ENCODE measurements at places on chromosomes 1 and 21. TPM values are rescaled to one million over a fixed set of nuclear protein-coding genes. Genes with fewer than 3 reads are reported as not detected.

C8A gene
- total RNA-seq, result not detected

- no peak for DNase-seq
These were observed 100.9 kb downstream of the NAV1 start for GRCh38 chr1:201639826-201640225.

- DNase-seq, result peak; percentile 94
These were observed 106.5 kb upstream of the SLC44A3 start for GRCh38 chr1:94713472-94714141.

GLMN gene
- total RNA-seq, result 13.3 TPM

GRCh38 chr1:225114354-225114990, 185.0 kb downstream of the DNAH14 start:
- DNase-seq, result no peak

DNA sequence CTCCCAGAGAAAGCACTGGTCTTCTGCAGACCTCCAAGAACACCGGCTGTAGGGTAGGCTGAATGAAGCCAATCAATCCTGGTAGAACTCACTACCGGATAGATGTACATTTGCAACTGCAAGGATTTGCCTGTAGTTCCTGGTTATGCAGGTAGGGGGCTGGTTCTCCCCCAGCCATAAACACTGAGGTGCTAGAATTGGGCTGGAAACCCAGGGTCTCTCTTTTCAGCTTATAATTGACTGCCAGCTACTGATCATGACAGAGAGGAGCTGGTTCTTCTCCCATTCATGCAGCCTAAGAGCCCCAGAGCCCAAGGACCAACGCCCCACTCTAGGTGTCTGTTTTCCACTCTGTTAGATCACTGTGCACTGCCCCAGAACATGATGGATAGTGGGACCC, 21.5 kb upstream of the MTARC2 start:
- DNase-seq, result no peak

DNA sequence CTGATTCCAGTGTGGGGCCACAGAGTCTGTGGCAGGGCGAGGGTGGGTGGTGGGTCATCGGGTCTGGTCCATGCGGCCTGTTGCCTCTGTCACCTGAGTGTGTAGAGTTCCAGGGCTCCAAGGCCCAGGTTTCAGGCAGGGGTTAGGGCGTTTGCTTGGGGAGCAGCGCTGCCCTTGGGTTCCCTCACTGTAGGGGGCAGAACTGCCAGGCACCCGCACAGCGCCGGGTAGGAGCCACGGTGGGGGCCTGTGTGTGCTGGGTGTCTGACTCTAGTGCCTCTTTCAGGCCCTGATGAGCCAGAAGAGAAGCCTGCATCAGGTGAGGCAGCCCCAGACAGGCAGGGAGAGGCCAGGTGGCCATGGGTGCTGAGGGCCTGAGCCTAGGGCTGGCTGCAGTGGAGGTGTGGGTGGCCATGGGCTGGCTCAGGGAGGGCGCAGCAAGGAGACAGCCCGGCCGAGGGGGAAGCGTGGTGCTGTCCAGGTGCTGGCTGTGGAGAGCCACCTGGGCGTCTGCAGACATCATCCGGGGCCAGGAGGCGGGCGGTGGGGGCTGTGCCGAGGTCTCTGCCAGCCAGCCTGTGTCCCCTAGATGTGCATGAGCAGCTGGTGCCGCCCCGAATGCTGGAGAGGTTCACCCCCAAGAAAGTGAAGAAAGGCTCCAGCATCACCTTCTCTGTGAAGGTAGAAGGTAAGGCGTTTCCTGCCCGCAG, 72.3 kb downstream of the TRIM11 start:
- peak; percentile 6 for DNase-seq

DNA sequence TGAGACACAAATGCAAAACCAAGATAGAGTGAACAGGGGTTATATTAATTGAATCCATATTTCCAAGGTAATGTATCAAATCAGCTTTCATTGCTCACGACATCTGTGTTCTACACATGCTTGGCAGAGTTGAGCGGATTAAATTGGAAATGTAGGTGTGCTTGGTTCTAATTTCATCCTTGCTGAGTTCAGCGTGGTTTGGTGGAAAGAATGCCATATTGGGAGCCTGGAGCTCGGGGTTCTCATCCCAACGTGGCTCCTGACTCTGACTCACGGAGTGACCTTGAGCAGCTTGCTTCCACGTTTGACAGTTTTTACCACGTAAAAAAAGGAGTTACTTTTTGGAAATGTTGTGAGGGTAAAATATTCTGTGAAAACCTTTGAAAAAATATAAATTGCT, 92.0 kb downstream of the MTR start:
- DNase-seq, result no peak

DNA sequence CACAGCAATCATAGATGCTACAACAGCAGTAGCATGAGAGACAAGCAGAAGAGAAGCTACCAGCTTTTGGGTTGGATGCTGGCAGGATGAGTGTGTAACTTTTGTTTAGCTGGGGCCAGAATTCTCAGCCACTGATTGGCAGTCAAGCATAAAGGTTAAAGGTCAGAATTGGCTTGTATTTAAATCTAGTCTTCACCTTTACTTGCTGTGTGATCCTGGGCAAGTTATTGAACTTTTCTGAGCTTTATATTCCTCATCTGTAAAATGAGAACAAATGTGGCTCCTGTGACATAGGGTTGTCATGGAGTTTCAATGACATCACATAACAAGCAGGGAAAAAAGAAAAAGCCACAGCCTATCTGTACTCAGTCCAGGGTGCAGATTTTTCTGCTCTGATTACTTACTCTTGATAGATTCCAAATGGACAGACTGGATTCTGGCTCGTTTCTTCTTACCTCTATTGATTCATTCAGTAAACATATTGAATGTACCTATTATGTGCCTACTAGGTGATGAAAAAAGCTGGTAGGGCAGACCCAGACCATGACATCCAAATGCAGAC, 2.8 kb upstream of the AZIN2 start:
- DNase-seq, result no peak

CD1E gene
- total RNA-seq, result not detected
